Gastrocnemius medialis (tissue), 4 donors: ENCODE measurements at places on chromosomes 16 and 17.
A peak's percentile ranks its signal among the peaks of the same experiment; 100 is the strongest.

- H3K4me1 ChIP-seq, result no peaks in the 10 kb centered on the region
- no peaks in the 10 kb centered on the region for H3K27me3 ChIP-seq
- no peak overlapping the region for H3K27ac ChIP-seq
Observed at GRCh38 chr17:62014526-62014925, 50.6 kb downstream of the MED13 start.

- H3K4me3 ChIP-seq, result no peak within 1 kb of the TSS
- H3K27ac ChIP-seq, result no peak within 1 kb of the TSS
- H3K4me1 ChIP-seq, result peaks cover 24% of the 10 kb centered on the region
- H3K36me3 ChIP-seq, result no peaks in the 10 kb centered on the region
- no peak for DNase-seq
Observed at GRCh38 chr17:38925263-38925995, at the start of gene LASP1NB. TSS of gene LASP1NB (plus strand) at chr17:38925614.

DNA sequence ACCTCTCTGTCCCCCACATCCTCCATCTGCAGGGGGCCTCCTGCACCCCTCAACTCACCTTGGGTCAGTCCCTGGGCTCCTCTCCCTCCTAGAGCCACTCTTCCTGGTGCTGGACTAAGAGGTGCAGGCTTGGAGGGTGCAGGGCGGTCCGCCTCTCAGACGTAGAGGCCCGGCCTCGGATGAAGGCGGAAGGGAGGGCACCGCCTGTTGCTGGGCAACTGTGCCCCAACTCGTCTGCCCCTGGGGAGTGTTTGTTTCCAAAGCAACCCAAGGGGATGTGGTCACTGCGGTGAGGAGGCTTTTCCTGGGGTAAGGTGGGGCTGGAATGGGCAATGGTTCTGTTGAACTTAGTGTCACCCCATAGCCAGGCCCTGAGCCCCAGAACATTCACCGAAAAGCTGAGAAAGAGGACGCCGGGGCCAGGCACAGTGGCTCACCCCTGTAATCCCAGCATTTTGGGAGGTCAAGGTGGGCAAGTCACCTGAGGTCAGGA is at the start of gene C16orf54:
TSS of gene C16orf54 (minus strand) at position 138 of the 493 bp plus-strand sequence. CDS start 1,039 bp downstream, outside the sequence.
- DNase-seq, result peak; percentile 13
- H3K4me1 ChIP-seq, result no peaks in the 10 kb centered on the region
- H3K27me3 ChIP-seq, result no peaks in the 10 kb centered on the region
- peak within 1 kb of the TSS; percentile 28 for H3K4me3 ChIP-seq
- no peaks in the 10 kb centered on the region for H3K36me3 ChIP-seq

DNA sequence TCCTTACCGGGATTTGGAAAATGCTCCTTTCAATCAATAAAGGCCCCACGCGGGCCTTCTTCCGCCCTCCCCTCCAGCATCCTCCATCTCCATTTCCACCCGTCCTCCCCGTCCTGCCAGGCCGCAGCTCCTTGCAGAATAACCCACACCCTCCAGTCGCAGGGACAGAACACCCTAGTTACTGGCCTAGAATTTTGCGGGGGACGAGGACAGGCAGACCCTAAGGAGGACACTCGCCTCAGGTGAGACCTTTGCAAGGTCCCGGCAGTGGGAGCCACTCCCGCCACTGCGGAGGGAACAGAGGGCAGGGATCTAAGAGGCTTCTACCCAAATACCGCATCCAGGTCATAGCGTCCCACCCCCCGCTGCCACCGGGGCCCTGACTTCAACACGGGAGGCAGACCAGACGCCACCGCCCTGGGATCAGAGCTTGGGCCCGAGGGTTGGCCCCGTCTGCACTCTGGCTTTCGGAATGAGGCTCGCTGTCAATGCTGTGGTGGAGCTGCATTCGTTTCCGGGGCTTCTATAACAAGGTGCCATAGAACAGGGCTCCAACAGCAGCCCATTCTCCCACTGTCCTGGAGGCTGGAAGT is 26.8 kb downstream of the SLC25A10 start:
- no peaks in the 10 kb centered on the region for H3K36me3 ChIP-seq
- H3K27ac ChIP-seq, result no peak overlapping the region
- no peak overlapping the region for H3K4me3 ChIP-seq
- DNase-seq, result no peak

DNA sequence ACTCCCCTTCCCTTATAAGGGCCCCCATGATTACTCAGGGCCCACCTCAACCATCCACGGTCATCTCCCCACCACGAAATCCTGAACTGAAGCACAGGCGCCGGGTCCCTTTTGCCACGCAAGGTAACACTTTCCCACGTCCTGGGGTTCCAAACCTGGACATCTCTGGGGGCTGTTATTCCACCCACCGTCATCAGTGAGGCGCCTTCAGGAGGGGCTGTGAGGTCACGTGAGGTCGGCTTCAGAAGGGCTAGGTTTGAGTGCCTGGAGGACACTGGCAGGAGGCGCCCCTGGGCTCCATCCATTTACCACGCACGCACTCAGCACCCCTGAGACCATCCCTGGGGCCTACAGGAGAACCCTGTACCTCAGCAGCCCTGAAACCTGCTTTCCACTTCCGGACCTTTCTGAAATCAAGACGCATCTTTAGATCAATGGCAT is 4.1 kb downstream of the CD2BP2 start:
- H3K27me3 ChIP-seq, result no peaks in the 10 kb centered on the region
- no peak overlapping the region for H3K4me3 ChIP-seq
- peaks cover 37% of the 10 kb centered on the region for H3K4me1 ChIP-seq
- H3K27ac ChIP-seq, result peak overlapping the region; percentile 92
- no peaks in the 10 kb centered on the region for H3K36me3 ChIP-seq
- DNase-seq, result no peak
